ENCODE measurements at places on chromosomes 11 and 22.
A peak's percentile ranks its signal among the peaks of the same experiment; 100 is the strongest.

GRCh38 chr11:133907841-133908241, 48.9 kb downstream of the IGSF9B start:
- DNase-seq, result no peak

DNA sequence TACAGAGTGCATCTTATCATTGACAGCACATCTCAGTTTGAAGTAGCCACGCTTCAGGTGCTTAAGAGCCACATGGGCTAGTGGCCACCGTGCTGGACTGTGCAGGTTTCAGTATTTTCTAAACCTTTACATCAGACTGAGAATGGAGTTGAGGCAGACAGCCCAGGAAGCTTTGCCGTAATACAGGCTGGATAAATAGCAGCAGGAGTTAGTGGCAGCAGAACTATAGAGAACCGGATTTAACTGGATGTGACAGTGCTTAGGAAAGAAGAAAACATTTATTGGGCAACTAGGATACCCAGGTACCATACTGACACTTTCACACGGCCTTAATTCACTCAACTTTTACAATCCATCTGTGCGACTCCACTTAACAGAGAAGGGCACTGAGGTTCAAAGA, 145.5 kb downstream of the LARGE1 start:
- DNase-seq, result no peak

- DNase-seq, result peak; percentile 51
These were observed 29.9 kb upstream of the MALAT1 start for GRCh38 chr11:65468874-65469333.

- DNase-seq, result no peak
These were observed 58.8 kb downstream of the CHRDL2 start for GRCh38 chr11:74672332-74672955.

DNA sequence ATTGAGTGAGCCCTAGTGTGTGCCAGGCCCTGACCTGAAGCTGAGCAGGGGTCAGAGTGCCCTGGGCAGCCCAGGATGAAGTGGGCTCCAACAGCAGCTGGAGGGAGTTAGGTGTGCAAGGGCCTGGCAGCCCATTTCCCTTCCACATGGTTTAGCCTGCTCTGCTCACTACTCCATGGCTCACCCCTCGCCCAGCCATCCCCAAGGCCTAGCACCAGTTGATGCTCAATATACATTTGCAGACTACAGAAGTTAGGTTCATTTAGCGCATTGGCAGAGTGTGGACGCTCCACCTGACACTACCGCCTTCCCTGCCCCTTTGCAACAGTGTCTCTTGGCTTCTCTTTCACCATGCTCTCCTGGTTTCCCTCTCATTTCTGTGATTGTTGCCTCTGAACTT, 3.8 kb downstream of the ATG16L2 start:
- no peak for DNase-seq

DNA sequence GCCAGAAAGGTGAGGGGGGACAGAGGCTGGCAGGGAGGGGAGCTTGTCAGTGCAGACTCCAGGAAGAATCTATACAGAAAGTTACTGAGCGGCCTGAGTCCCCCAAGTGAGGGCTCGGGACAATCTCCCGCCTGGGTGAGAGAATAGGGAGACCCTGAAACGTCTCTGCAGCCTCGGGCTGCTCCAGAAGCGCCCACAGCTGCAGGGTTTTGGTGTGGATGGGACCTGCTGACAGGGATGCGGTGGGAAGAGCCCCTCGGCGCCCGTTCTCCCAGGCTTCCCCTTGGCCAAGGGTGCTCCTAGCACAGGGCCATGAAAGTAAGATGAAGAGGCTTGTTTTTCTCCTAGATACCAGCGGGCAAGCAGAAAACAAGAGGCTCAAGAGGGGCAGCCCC, 743 bp upstream of the RCE1 start:
- DNase-seq, result no peak

GRCh38 chr11:85810871-85811611, at the start of gene SYTL2:
TSS of gene SYTL2 (minus strand) at chr11:85811141. CDS start at chr11:85757725, 53,416 bp downstream.
- DNase-seq, result peak; percentile 36

DNA sequence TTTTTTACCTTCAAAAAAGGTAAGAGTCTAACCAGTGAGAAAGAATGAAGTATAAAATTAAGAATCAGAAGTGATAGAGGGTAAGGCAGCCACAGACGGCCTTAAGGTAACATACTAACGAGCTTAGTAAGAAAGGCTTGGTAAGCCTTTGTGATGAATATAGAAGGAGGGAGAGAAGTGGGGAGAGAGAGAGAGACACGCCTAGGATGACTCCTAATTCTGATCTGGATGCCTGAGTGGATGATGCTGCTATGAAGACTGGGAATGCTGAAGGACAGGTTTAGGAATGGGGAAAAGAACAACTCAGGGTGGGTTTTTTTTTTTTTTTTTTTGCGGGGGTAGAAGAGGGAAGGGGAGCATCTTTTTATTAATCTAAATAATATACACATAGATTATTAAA, 4.8 kb downstream of the FBXO3 start:
- DNase-seq, result no peak

- DNase-seq, result peak; percentile 45
These were observed 4.8 kb downstream of the KIAA0930 start for GRCh38 chr22:45235851-45236342.
